ENCODE measurements at places on chromosomes 5 and 9. TPM values are rescaled to one million over a fixed set of nuclear protein-coding genes. Genes with fewer than 3 reads are reported as not detected.

HBEGF gene
- 6.8 TPM for total RNA-seq

DNA sequence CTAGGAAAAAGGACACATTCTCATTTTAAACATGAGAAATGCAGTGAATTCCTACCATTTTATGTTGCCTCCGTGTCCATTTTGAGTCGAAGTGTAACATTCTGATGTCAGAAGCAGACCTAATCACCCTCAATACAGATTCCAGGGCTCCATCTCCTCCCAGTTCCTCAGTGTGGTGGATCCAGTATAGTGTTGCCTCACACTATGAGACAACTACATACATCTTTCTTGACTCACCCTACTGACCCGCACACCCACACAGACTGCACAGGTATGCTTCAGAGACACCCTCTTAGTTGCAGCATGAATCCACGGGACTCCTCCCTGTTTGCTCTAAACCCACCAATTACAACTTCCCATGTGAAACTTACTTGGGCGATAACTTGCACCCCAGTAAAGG, 564.9 kb downstream of the SEMA5A start:
- no peaks in the 10 kb centered on the region for H3K27me3 ChIP-seq
- no peak overlapping the region for H3K4me3 ChIP-seq
- H3K36me3 ChIP-seq = no peaks in the 10 kb centered on the region
- H3K27ac ChIP-seq = no peak overlapping the region
- DNase-seq = no peak

- H3K36me3 ChIP-seq = no peaks in the 10 kb centered on the region
- H3K27me3 ChIP-seq = no peaks in the 10 kb centered on the region
- DNase-seq = no peak
- no peaks in the 10 kb centered on the region for H3K4me1 ChIP-seq
- no peak overlapping the region for H3K27ac ChIP-seq
These were observed 208.8 kb upstream of the IRX2 start for GRCh38 chr5:2960294-2960693.

- H3K27ac ChIP-seq = no peak overlapping the region
- DNase-seq = no peak
These were observed 92.9 kb upstream of the TNPO1 start for GRCh38 chr5:72723581-72723980.

- H3K4me3 ChIP-seq = no peak overlapping the region
- H3K36me3 ChIP-seq = no peaks in the 10 kb centered on the region
- no peaks in the 10 kb centered on the region for H3K27me3 ChIP-seq
- no peaks in the 10 kb centered on the region for H3K4me1 ChIP-seq
These were observed 90.2 kb downstream of the F2RL2 start for GRCh38 chr5:76532973-76533372.

- no peaks in the 10 kb centered on the region for H3K4me1 ChIP-seq
- no peak for DNase-seq
- no peak overlapping the region for H3K4me3 ChIP-seq
- H3K36me3 ChIP-seq = no peaks in the 10 kb centered on the region
These were observed 479.5 kb upstream of the TNC start for GRCh38 chr9:115597330-115597895.

DNA sequence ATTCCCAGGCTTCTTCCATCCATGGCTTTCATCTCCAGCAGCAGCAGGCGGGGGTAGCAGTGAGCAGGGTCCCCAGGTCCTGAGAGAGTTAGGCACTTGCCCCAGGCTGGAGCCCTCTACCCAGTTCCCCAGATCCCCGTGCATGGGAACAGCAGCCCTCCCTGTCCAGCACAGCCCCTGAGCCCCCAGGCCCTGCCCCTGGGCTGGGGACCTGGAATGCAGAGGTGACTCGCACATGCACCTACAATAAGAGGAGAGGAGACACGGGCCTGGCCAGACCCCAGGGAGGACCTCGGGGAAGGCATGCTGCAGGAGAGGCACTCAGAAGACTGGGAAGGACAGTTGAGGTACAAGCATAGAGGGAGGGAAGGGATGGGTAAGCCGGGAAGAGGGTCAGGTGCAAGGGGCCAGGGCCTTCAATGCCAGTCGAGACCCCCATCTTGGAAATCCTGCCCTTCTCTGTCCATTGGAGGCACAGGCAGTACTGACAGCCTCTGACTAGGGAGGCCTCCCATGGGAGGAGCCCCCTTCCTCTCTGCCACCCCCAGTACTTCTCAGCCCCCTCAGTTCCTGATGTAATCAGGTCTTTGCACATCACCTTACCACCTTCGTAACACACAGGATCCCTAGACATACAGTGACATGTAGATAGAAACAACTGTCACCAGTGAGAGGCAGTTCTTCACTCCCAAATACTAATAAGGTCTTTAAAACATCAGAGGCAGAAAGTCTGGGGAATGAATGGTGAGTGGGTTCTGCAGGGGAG, 135.3 kb upstream of the LMX1B start:
- no peak overlapping the region for H3K27ac ChIP-seq
- H3K4me1 ChIP-seq = no peaks in the 10 kb centered on the region
- H3K36me3 ChIP-seq = no peaks in the 10 kb centered on the region
- no peaks in the 10 kb centered on the region for H3K27me3 ChIP-seq

EIF4E1B gene
- not detected for total RNA-seq

- DNase-seq = no peak
- H3K27me3 ChIP-seq = no peaks in the 10 kb centered on the region
- H3K4me3 ChIP-seq = no peak overlapping the region
- H3K4me1 ChIP-seq = no peaks in the 10 kb centered on the region
- H3K36me3 ChIP-seq = no peaks in the 10 kb centered on the region
These were observed 156.4 kb upstream of the COX7C start for GRCh38 chr5:86461169-86461956.

Data from uterus (tissue), 4 donors.